ENCODE measurements at places on chromosomes 2 and 18. TPM values are rescaled to one million over a fixed set of nuclear protein-coding genes. Genes with fewer than 3 reads are reported as not detected.

Gene RNU2-63P
- total RNA-seq = not detected

DNA sequence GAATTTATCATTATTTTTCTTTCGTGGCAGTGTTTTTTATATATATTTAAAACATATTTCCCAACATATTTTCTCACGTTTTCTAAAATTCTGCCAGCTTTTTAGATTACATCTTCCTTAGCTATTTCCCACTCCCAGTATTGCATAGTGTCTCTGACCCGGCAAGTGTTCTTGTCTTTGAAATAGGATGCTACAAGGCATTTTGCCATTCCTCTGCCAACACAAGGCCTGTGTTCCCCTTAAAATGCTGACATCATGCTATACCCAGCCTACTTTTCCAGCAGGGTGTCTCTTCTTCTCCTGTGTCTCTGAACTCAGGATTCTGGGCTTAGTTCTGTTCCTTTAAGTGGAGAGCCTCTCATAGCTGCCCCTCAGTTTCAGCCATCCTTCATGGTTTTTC lies 115.2 kb downstream of the DIS3L2 start:
- no peak for DNase-seq
- H3K27ac ChIP-seq = no peak overlapping the region
- no peaks in the 10 kb centered on the region for H3K27me3 ChIP-seq
- no peaks in the 10 kb centered on the region for H3K4me1 ChIP-seq
- no peaks in the 10 kb centered on the region for H3K36me3 ChIP-seq

Gene GPR45
- not detected for total RNA-seq

Gene CABLES1
- total RNA-seq = 16.2 TPM

Gene IL36G
- total RNA-seq = not detected

- no peaks in the 10 kb centered on the region for H3K4me1 ChIP-seq
- no peak overlapping the region for H3K27ac ChIP-seq
- no peaks in the 10 kb centered on the region for H3K27me3 ChIP-seq
- H3K4me3 ChIP-seq = no peak overlapping the region
- no peaks in the 10 kb centered on the region for H3K36me3 ChIP-seq
Measured at GRCh38 chr18:28584731-28585130, 407.8 kb upstream of the CDH2 start.

Gene VAMP5
- 27.0 TPM for total RNA-seq

GRCh38 chr2:229129738-229130371 lies 141.2 kb downstream of the PID1 start:
- no peaks in the 10 kb centered on the region for H3K27me3 ChIP-seq
- H3K36me3 ChIP-seq = no peaks in the 10 kb centered on the region
- no peak overlapping the region for H3K27ac ChIP-seq
- H3K4me3 ChIP-seq = no peak overlapping the region
- DNase-seq = no peak
- H3K4me1 ChIP-seq = no peaks in the 10 kb centered on the region

- H3K36me3 ChIP-seq = no peaks in the 10 kb centered on the region
- no peak for DNase-seq
- H3K27ac ChIP-seq = no peak overlapping the region
- H3K4me3 ChIP-seq = no peak overlapping the region
- no peaks in the 10 kb centered on the region for H3K4me1 ChIP-seq
Measured at GRCh38 chr2:7984693-7985353, 697.0 kb upstream of the ID2 start.

Gene CTLA4
- 0.73 TPM for total RNA-seq

DNA sequence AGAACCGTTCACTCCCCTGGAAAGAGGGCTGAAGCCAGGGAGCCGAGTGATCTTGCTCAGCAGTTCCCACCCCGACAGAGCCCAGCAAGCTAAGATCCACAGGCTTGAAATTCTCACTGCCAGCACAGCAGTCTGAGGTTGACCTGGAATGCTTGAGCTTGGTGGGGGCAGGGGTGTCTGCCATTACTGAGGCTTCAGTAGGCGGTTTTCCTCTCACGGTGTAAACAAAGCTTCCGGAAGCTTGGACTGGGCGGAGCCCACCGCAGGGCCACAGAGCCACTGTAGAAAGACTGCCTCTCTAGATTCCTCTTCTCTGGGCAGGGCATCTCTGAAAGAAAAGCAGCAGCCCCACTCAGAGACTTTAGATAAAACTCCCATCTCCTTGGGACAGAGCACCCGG lies 180.8 kb downstream of the WDR7 start:
- DNase-seq = no peak
- H3K36me3 ChIP-seq = no peaks in the 10 kb centered on the region
- no peak overlapping the region for H3K4me3 ChIP-seq
- H3K4me1 ChIP-seq = no peaks in the 10 kb centered on the region

Gene TPGS2
- 128 TPM for total RNA-seq

- DNase-seq = peak; percentile 73
- peak overlapping the region; percentile 47 for H3K4me3 ChIP-seq
- H3K27me3 ChIP-seq = no peaks in the 10 kb centered on the region
Measured at GRCh38 chr2:199462956-199463692, 5.4 kb upstream of the SATB2 start.

Gene MRPL44
- 33.1 TPM for total RNA-seq

GRCh38 chr18:74951165-74951760 lies 257.7 kb downstream of the PTGR3 start:
- H3K4me3 ChIP-seq = no peak overlapping the region
- no peaks in the 10 kb centered on the region for H3K36me3 ChIP-seq
- DNase-seq = peak; percentile 61
- H3K27ac ChIP-seq = peak overlapping the region; percentile 12
- H3K27me3 ChIP-seq = no peaks in the 10 kb centered on the region
- H3K4me1 ChIP-seq = no peaks in the 10 kb centered on the region

- H3K27me3 ChIP-seq = no peaks in the 10 kb centered on the region
- peaks cover 4% of the 10 kb centered on the region for H3K4me1 ChIP-seq
Measured at GRCh38 chr2:40725040-40725439, 273.1 kb upstream of the SLC8A1 start.

Data from prostate gland (tissue), 2 donors.